Suppressor macrophage (primary cell): ENCODE measurements at places on chromosomes 6 and 20.

- no peak for DNase-seq
Measured at GRCh38 chr6:101276066-101276465, 117.4 kb upstream of the GRIK2 start.

DNA sequence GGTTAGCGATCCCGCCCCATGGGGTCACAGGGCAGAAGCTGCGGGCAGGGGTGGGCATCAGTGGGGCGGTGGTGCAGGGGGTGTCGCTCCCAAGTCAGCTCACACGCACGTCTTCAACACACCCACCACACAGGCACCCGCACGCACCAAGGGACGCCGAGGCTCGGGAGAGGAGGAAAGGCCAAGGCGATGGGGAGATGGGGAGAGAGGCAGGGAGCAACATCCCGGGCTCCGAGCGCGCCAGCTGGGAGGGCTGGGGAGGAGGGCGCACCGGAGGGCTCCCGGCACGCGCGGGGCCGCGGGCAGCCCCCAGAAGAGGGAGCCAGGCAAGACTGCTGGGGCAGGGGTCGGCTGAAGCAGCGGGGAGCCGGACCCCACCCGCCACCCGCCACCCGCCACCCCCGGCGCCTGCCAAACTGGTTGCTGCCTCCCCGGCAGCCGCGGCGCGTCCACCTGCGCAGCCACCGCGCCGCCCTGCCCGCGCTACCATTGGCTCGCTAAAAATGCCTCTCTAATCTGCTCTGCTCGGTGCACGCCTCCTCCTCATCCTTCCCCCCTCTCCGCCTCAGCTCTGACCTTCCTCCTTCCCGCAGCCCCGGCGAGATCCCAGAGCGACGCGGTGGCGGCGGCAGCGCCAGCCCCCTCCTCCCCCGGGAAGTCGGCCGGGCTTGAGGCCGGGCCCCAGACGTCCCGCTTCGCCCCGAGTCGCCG is at the start of gene PACSIN1:
PACSIN1 (plus strand) TSS at position 546 of the 711 bp plus-strand sequence. CDS start 60,230 bp downstream, outside the sequence.
- peak; percentile 41 for DNase-seq

- DNase-seq, result no peak
Measured at GRCh38 chr6:70299456-70299855, 3.4 kb downstream of the COL9A1 start.

DNA sequence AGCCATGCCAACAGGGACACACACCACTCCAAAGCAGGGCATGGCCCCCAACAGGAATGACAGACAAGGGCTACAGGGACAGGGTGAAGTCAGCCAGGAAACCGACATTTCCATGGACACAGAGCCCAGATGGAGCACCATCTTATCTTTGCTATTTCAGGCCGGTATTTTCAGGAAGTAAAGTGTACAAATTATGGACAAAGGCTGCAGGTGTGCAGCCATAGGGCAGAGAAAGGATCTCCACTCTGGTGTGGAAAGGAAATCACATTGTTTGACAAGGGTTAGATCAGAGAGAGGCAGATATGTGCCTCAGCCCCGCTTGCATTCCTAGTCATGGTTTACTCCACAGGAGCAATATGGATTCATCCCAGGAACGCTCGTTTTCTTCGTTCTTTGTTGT is 81.7 kb upstream of the SLC22A23 start:
- DNase-seq, result no peak

DNA sequence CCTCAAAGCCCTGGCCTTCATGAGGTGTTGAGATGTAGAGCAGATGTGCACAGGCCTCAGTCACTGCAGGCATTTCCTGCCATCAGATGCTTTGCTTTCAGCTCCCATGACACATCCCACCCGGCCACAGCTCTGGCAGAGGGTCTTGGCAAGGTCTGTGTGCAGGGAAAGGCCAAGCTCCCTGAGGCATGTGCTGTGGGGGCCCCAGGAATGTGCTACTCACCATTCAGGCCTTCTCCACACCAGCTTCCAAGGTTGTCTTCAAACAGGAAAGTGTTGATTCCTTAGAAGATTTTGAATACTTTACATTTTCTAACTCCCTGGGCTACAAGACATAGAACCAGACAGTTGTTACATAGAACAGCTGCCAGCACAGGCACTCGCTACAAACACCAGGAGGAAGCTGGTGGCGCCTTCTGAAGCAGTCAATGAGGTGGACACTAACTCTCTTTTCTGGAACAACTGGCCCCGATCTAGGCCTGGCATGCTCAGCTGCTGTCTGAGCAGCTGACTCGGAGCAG is 27.8 kb downstream of the CASS4 start:
- peak; percentile 21 for DNase-seq

DNA sequence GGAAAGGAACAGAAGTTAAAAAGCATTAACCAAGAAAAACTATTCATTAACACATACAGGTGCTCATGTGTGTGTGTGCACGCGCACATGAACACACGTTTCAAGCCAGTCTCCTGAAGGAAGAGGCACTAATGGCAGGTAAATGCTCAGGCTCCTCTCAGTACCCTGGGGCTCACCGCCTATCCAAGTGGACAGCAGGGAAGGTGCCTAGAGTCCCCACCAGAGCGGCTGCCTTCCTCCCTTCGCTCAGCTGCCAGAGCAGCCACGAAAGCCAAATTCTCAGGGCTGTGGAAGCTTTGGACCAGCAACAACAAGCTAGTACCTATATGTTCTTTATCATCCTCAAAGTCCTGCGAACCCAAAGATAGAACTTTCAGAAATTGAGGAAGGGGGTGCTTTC is 42.6 kb downstream of the PLCG1 start:
- DNase-seq, result no peak

DNA sequence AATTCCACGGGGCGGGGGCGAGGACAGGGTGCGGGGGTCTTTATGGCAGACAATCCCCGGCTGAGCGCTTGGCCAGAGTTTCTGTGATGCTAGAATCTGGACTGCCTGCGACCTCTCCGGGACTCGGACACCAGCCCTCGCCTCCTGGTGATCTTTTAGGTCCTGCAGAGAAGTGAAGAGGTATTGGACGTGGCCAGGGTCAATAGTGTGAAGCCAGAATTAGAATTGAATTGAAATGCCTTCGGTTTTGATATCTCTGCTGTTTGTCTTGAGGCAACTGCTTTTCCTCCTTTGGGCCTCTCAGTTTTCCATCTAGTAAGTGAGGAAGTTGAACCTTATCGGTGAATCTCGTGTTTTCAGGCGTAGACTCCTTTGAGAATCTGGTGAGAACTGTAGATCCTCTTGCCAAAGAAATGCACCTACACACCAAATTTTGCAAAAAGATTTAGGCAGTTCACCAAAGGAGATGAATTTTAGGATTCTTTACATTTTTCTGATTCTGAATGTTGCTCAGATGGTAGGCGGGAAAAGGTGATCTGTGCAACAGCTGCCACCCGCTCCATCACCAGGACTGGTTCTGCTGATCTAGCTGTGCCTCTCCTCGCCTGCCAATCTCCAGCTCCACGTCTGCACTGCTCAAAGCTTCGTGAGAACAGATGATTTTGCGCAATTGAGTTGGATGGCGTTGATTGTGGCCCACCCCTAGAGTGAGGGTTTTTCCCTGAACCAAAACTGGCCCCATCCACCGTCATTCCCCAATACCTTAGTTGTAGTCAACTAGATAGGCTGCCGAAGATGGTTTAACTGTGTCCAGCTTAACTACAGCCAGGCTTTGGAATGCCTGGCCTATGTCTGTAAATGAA is 837 bp upstream of the OSER1 start:
- DNase-seq, result peak; percentile 34

DNA sequence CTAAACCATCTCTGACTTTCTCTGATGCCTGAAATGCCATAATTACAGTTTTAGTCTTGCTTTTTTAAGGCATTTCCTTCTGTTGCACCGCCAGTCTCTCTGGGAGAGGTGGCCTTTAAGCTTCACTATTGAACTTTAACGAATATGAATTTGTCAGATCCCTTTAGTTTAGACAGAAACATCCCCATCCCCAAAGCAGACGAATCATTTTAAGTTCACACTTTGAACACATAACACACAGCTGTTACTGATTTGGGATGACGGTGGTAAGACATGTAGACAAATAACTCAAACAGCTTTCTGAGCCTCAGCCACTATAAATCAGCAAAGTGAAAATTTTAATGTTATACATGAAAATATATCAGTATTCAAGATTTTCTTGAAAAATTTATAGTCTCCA is 7.2 kb upstream of the IPCEF1 start:
- no peak for DNase-seq
